CD4-positive, alpha-beta T cell treated with Interferon alpha-2 for 1 hour (primary cell): ENCODE measurements at places on chromosomes 12 and 14.
A peak's percentile ranks its signal among the peaks of the same experiment; 100 is the strongest.

DNA sequence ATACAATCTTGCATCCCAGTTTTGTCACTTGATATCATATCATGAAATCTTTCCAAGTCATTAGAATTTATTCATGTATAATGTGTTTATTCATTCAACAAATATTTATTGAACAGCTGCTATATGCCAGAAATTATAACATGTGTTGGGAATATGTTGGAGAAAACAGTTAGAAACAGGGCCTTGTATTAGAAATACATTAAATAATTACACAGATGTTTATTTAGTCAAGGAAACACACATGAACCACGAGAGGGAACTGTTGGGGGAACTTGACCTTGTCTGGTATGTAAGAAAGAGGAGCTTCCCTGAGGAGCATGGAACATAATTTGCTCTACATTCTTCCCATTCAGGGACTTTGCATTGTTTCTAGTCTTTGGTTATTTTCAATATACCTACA is 191.7 kb upstream of the FRMD6 start:
- no peak for DNase-seq

GRCh38 chr12:96155781-96156180 is 38.4 kb upstream of the ELK3 start:
- no peak for DNase-seq

DNA sequence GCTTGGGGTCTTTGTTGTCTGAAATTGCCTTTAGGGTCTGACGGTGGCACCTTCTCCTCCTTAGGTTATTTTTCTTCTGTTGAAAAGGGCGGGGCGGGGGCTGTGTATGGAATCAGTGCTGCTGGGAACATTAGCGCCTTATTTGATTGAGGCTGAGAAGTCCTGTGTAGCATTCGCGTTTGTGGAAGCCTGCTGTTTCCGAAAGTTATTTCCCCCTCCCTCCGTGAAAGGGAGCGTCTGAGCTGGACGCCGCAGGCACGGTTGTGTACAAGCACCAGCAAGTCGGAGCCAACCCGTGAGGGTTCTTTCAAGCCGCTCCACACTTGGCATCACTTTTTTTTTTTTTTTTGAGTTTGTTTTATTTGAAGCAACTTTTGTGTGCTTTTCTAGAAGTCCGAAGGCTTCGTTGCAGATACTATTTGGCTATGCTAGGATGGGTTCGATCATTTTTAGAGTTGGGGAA is 1.1 kb downstream of the SYNE2 start:
- DNase-seq: peak; percentile 76

- peak; percentile 33 for DNase-seq
Observed at GRCh38 chr14:58171090-58171489, 19.1 kb upstream of the ARMH4 start.

GRCh38 chr14:62745496-62745895 is 299.8 kb downstream of the KCNH5 start:
- DNase-seq: no peak

DNA sequence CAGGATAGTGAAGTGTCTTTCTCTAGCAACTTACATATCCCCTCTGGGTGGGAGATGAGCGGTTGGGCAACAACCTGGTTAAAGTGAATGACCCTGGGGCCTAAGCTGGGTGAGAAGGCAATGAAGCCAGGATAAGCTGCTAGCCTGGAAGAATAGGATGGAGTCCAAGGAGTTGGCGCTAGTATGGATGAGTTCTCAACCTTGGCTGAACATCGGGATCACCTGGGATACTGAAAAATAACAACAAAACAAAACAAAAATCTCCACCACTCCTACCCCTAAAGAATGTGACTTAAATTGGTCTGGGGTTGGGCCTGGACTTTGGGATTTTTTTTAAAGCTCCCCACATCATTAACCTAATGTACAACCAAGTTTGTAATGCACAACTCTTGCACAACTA is 4.8 kb upstream of the RPS6KA5 start:
- no peak for DNase-seq

DNA sequence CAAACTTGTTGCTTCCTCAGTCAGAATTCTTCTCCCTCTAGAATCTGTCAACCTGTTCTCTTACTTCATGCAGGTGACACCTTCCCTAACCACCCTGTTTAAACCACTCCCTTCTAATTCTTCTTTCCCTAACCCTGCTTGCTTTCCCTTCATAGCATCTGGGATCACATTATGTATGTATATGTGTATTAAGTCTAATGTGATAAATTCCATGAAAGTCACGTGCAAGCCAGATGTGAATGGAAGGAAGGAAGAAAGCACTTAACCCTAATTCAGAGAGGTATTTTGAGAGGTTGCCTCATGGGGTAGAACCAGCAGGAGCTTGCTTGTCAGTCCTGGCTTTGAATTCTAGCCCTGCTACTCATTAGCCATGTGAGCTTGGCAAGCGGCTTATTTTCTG is 340.0 kb downstream of the TRHDE start:
- DNase-seq: no peak

GRCh38 chr14:61638595-61639387 is 56.5 kb upstream of the HIF1A start:
- no peak for DNase-seq

DNA sequence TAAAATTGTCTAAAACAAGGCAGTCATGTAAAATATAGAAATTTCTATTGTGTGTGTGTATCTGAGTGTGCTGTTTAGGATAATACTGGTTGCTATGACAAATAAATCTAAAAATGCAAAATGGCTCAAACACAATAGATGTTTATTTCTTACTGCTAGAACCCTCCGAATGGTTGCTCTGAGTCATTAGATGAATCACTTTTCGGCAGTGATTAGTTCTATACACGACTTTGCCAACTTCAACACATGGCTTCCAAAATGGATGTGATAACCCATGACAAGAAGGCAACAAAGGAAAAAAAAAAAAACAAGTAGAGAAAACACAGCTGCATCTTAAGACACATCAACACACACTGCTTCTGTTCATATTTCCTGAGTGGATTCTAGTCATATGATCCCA is 729.2 kb downstream of the AACS start:
- DNase-seq: no peak

GRCh38 chr12:4433745-4434058 is 11.9 kb downstream of the FGF6 start:
- DNase-seq: no peak
